ENCODE measurements at places on chromosomes 1 and 21.

DNA sequence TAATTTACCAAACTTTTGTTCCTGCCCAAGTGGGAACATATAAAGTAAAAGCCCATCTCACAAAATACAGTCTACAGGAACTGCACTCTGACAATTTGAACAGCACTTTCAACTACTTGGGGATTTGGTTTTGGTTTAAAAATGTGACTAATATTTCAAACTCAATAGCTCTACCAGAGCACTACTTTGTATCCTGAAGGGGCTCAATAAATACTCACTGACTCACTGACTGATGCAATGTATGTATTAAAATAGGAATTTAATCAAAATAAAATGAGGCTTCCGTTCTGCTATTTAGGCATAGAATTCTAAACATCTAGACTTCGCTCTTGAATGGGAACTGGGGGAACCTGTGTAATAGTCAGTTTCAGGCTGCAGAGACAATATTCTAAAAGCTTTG lies 21.9 kb downstream of the EFCAB14 start:
- no peak for DNase-seq

DNA sequence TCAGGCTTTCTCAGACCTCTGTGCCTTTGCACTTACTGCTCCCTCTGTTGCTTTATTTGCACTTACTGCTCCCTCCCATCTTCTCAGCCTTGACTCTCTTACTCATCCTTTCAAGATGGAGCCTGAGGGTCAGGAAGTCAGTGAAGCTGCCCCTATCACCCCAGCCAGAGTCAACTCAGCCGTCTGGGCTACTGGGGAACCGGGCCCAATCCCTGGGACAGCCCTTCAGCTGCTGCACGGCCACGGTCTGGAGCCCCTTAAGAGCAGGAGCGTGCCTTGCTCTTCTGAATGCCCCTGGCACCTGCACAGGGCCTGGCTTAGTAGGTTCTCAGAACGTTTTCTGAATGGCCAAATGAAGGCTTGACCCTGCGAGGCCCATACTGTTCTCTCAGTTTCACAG lies 244.4 kb downstream of the FOXD2 start:
- no peak for DNase-seq

- peak; percentile 48 for DNase-seq
Measured at GRCh38 chr21:46065914-46066551, 31.9 kb upstream of the COL6A2 start.

DNA sequence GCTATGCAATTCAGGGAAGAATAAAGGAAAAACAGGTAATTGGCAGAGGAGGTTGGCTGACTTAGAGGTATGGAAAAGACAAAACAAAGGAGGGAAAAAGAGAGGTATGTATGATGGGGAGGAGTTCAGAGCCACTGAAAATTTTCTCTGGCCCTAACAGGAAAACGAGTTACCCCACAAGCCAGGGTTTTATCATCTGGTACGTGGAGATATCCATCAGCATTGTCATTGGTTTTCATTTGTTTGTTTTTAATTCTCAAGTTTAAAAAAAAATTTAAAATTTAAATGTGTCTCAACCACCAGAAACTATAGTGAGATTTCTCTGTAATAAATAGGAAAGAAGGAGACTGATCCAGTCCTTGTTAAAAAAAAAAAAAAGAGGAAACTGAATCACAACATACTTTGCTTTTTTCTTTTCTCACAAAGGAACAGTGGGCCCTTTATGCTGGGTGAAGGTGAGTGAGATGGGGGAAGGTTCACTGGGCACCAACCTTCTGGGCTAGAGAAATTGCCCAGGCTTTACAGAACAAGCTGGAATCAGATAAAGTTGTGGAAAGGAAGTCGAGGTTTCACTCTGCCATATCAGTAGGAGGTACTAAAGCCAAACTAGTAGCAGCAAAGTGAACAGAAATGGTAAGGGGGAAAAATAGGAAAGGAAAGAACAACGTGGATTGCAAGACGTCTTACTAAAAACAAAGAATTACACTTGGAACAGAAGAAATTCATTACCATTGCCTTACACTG lies 2.7 kb downstream of the IFNAR2 start:
- no peak for DNase-seq

- DNase-seq: no peak
Measured at GRCh38 chr1:116306840-116307442, 66.1 kb upstream of the ATP1A1 start.
